ENCODE measurements at places on chromosomes 2 and 18.
A peak's percentile ranks its signal among the peaks of the same experiment; 100 is the strongest.

GRCh38 chr2:626491-627339, 50.5 kb downstream of the TMEM18 start:
- no peaks in the 10 kb centered on the region for H3K4me1 ChIP-seq
- no peaks in the 10 kb centered on the region for H3K36me3 ChIP-seq
- H3K27ac ChIP-seq, result no peak overlapping the region
- H3K27me3 ChIP-seq, result no peaks in the 10 kb centered on the region
- H3K4me3 ChIP-seq, result no peak overlapping the region

DNA sequence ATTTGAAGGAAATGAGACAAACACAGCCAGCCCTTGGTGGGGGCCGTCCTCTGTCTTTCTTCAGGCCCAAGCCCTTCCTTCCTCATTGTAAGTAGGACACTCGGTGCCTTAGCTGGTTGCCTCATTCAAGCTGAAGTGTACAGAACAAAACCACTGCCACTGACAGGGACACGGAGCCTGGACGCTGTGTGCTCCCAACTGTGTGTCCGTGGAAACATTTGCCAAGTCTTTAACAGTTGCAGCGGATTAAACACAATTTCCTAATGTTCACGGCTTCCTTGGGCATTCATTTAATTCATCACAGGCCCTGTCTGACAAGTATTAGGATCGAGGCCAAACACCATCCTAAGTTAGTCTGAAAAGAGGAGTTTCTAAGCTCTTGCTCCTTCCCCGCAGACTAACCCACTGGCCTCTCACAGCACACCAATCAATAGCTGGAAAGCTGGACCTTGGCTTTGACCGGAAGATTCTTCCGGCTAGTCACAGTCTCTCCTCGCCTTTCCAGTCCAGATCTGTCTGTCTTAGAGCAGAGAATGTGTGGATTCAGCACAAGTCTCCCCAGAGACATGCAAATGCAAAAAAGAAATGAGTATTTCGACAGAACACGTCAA, 68.7 kb upstream of the ACSL3 start:
- no peak overlapping the region for H3K4me3 ChIP-seq
- H3K27me3 ChIP-seq, result no peaks in the 10 kb centered on the region
- no peak for DNase-seq
- peaks cover 12% of the 10 kb centered on the region for H3K4me1 ChIP-seq

DNA sequence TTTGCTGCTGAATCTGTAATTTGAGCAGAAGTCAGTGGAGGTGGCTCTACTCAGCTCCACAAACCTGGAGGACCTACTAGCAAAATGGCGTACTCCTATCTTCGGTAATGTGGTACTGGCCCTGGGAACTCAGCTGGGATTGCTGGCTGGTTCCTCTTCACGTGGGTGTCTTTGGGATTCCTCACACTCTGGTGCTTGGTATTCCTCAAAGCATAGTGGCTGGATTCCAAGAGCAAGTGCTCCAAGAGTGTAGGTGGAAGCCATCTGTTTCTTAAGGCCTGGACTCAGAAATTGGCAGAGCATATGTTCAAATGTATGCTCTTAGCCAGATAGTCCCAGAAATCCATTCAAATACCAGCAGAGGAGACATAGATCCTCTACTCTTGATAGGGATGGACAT, 281.9 kb upstream of the CDH7 start:
- H3K27ac ChIP-seq, result no peak overlapping the region
- no peak for DNase-seq
- H3K36me3 ChIP-seq, result no peaks in the 10 kb centered on the region
- no peaks in the 10 kb centered on the region for H3K4me1 ChIP-seq

DNA sequence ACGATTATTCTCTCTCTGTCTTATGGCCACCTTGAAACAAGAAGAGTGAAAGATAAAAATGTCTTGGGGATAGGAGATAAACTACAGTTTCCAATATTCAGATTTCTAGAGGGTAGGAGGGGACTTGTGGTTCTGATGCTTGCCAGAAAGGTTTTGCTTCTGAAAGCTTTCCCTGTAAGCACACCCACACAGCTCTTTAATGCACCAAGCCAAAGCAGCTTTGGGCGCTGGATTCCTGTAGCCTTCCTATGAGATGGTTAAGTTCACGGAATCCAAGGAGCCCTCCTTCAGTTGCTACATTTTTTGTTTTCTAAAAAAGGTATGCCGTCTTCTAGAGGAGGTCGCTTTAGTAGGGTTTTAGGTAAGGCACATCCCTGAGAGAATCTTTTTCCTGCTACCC, 4.9 kb downstream of the LRRTM1 start:
- H3K4me3 ChIP-seq, result peak overlapping the region; percentile 70
- H3K27ac ChIP-seq, result no peak overlapping the region
- H3K36me3 ChIP-seq, result no peaks in the 10 kb centered on the region
- peak; percentile 27 for DNase-seq
- H3K27me3 ChIP-seq, result peaks cover 55% of the 10 kb centered on the region

DNA sequence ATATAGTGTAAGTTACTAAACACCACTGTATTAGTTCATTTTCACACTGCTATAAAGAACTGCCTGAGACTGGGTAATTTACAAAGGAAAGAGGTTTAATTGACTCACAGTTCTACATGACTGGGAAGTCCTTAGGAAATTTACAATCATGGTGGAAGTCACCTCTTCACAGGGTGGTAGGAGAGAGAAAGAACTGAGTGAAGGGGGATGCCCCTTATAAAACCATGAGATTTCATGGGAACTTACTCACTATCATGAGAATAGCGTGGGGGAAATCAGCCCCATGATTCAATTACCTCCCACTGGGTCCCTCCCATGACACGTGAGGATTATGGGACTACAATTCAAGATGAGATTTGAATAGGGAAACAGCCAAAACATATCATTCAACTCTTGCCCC, 618.0 kb downstream of the NYAP2 start:
- H3K4me1 ChIP-seq, result peaks cover 8% of the 10 kb centered on the region
- H3K36me3 ChIP-seq, result no peaks in the 10 kb centered on the region
- H3K27me3 ChIP-seq, result no peaks in the 10 kb centered on the region
- H3K4me3 ChIP-seq, result no peak overlapping the region
- no peak for DNase-seq
- no peak overlapping the region for H3K27ac ChIP-seq

DNA sequence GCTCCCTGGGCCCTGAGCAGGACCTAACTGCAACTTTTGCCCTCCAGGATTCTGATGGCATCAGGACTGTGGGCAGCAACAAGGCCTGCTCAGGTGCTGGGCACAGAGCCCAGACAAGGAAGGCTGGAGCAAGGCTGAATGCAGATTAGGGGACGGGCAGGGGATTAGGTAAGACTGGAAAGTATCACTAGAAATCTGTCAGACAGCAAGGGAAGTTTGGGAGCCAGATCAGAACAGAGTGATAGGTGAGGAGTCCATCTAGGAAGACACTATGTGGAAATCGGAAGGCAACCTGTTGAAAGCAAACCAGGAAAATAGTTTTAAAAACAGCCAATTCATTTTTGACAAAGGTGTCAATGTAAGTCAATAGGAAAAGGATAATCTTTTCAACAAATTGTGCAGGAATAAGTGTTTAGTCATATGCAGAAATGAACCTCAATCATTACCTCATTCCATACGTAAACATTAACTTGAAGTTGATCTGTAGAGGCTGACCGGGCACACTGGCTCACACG, 56.4 kb upstream of the STPG4 start:
- H3K27me3 ChIP-seq, result no peaks in the 10 kb centered on the region
- H3K4me1 ChIP-seq, result peaks cover 6% of the 10 kb centered on the region
- no peak for DNase-seq
- no peaks in the 10 kb centered on the region for H3K36me3 ChIP-seq

GRCh38 chr2:62309081-62309464, 113.2 kb downstream of the B3GNT2 start:
- peaks cover 42% of the 10 kb centered on the region for H3K4me1 ChIP-seq
- H3K4me3 ChIP-seq, result no peak overlapping the region
- no peaks in the 10 kb centered on the region for H3K36me3 ChIP-seq
- DNase-seq, result no peak
- H3K27ac ChIP-seq, result peak overlapping the region; percentile 55
- no peaks in the 10 kb centered on the region for H3K27me3 ChIP-seq

- H3K36me3 ChIP-seq, result peaks cover 15% of the 10 kb centered on the region
- no peak for DNase-seq
- H3K27ac ChIP-seq, result no peak overlapping the region
- H3K27me3 ChIP-seq, result no peaks in the 10 kb centered on the region
- H3K4me1 ChIP-seq, result no peaks in the 10 kb centered on the region
Observed at GRCh38 chr2:135152361-135152760, 100.3 kb downstream of the RAB3GAP1 start.

DNA sequence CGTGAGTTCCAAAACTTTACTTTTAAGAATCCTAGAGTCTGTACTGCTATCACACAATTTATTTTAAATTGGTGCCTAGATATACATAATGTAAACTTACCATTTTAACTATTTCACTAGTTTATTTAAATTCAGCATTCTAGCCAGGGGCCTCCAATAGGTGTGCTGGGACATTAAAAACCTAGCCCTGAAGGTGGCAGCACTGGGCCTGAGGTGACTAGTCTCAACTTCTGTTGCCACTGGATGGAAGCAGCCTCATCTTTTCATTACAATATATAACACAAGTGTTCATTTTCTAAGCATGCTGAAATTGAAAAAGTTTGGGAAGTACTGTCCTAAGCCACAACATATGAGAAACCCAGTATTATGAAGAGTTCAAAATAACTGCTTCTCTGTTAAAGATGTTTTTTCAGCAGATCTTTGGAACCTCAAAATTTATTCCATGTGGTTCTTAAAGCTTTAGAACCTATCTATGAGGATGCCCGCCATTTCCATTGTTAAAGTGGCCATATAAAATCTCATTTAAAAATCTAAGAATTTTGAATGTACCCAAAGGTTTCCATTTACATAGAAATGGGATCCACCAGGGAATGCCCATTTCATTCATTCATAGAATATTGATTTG, 2.9 kb upstream of the RBBP8 start:
- H3K4me1 ChIP-seq, result peaks cover 15% of the 10 kb centered on the region
- no peaks in the 10 kb centered on the region for H3K27me3 ChIP-seq
- H3K27ac ChIP-seq, result no peak overlapping the region
- no peaks in the 10 kb centered on the region for H3K36me3 ChIP-seq

GRCh38 chr2:227370092-227370491, 9.0 kb downstream of the TM4SF20 start:
- no peaks in the 10 kb centered on the region for H3K36me3 ChIP-seq
- H3K4me3 ChIP-seq, result no peak overlapping the region
- no peaks in the 10 kb centered on the region for H3K4me1 ChIP-seq
- DNase-seq, result no peak

DNA sequence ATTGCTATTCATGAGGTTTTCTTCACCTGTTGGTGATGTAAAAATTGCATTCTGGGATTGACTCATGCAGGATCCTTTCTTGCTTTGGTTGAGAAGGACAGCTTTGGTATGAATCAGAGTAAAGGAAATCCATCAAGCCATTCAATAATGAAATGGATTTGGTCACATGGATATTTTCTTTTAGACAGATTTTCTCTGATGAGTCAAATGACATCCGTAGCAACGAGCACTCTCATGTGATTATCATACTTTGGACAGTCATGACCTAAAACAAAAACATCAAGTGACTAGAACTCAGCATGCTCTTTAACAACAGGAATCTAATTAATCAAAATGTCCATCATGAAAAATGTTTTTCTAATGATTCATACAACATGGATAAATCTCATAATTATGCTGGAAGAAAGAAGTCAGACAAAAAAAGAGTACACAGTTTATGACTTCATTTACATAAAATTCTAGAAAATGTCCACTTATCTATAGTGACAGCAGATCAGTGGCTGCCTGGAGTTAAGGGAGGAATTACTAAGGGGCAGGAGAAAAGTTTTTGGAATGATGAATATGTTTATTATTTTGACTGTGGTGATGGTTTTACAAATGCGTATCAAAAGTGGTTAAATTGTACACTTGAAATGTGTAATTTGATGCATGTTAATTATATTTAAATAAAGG, 30.7 kb downstream of the TRAK2 start:
- H3K27me3 ChIP-seq, result no peaks in the 10 kb centered on the region
- no peaks in the 10 kb centered on the region for H3K4me1 ChIP-seq
- no peak for DNase-seq
- H3K4me3 ChIP-seq, result no peak overlapping the region
- H3K36me3 ChIP-seq, result no peaks in the 10 kb centered on the region

GRCh38 chr2:62036761-62037250, 131.3 kb downstream of the COMMD1 start:
- no peaks in the 10 kb centered on the region for H3K36me3 ChIP-seq
- H3K4me1 ChIP-seq, result peaks cover 4% of the 10 kb centered on the region
- H3K27ac ChIP-seq, result no peak overlapping the region
- H3K4me3 ChIP-seq, result no peak overlapping the region
- H3K27me3 ChIP-seq, result no peaks in the 10 kb centered on the region

- H3K4me1 ChIP-seq, result peaks cover 7% of the 10 kb centered on the region
- no peaks in the 10 kb centered on the region for H3K36me3 ChIP-seq
- no peak overlapping the region for H3K4me3 ChIP-seq
- H3K27ac ChIP-seq, result no peak overlapping the region
- DNase-seq, result peak; percentile 20
- no peaks in the 10 kb centered on the region for H3K27me3 ChIP-seq
Observed at GRCh38 chr2:205545971-205546816, 136.1 kb upstream of the NRP2 start.

GRCh38 chr18:41324020-41324791, 630.8 kb upstream of the PIK3C3 start:
- peaks cover 6% of the 10 kb centered on the region for H3K4me1 ChIP-seq
- no peaks in the 10 kb centered on the region for H3K27me3 ChIP-seq
- no peak overlapping the region for H3K27ac ChIP-seq
- H3K36me3 ChIP-seq, result peaks cover 16% of the 10 kb centered on the region

- H3K27ac ChIP-seq, result no peak overlapping the region
- no peaks in the 10 kb centered on the region for H3K36me3 ChIP-seq
- no peak overlapping the region for H3K4me3 ChIP-seq
- H3K27me3 ChIP-seq, result no peaks in the 10 kb centered on the region
Observed at GRCh38 chr2:64826703-64827102, 162.5 kb upstream of the SLC1A4 start.
